ENCODE measurements at places on chromosomes 13 and 19. TPM values are rescaled to one million over a fixed set of nuclear protein-coding genes. Genes with fewer than 3 reads are reported as not detected.

GRCh38 chr19:18776736-18777135, 14.4 kb downstream of the COMP start:
- H3K4me3 ChIP-seq, result no peak overlapping the region
- peak; percentile 57 for DNase-seq
- H3K4me1 ChIP-seq, result peaks cover 14% of the 10 kb centered on the region
- no peaks in the 10 kb centered on the region for H3K36me3 ChIP-seq
- H3K27ac ChIP-seq, result no peak overlapping the region

DNA sequence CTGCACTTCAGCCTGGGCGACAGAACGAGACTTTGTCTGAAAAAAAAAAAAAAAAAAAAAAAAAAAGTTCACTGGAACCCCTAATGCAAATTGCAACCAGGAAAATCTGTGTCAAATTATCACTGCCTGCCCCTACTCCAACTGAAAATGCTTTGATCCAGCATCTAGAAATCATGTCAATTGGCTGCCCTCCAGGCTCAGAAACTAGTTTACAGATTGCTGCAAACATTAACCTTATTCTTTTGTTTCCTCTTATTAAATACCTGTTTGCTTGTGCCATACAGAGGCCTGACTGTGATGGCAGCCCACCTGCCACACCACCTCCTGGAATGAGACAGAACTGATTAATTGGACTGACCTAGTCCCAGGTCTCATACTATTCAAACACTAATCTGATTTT, 18.6 kb upstream of the AKT2 start:
- no peaks in the 10 kb centered on the region for H3K27me3 ChIP-seq
- H3K36me3 ChIP-seq, result no peaks in the 10 kb centered on the region
- H3K4me1 ChIP-seq, result no peaks in the 10 kb centered on the region
- DNase-seq, result no peak
- no peak overlapping the region for H3K27ac ChIP-seq
- no peak overlapping the region for H3K4me3 ChIP-seq

DNA sequence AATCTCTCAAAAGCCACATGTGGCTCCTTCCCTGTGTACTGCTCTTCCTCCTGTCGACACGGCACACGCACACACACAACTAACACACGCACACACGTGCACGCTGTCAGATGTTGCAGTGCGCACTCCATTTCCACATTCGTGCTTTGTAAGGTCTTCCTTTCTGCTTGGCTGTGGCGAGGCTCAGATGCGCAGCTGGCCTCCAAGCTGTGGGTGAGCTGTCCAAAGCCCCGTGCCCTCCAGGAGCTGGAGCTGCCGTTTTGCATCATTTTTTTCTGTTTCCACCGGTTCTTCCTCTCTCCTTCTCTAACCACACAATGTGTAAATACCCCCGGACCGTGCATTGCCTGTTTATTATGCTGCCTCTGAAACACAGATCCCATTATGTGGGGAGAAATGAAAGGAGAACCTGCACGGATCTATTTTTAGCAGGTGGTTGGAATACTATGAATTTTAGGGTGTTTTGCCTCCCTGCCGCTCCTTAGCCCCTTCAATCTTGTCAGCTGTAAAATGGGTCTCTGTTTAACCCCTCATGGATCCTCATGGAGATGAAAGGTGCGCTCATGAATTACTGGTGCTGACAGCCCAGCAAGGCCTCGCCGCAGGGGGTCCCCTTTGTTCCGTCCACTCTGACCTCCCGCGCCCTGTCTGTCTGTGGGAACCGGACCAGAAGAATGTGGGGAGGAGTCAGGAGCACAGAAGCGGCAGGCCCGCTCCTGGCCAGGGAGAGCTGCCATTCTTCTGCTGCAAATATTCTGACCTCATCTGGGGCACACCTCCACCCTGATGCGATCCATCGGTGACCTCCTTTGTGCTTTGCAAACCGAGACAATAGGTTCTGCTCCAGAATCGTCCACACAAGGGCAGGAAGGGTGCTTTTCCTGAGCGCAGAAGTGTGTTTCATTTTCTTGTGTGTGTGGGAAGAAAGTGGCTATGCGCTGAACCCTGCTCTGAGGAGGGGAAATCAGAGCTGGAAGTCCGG, 137.7 kb downstream of the SOX1 start:
- no peaks in the 10 kb centered on the region for H3K27me3 ChIP-seq
- no peak overlapping the region for H3K27ac ChIP-seq
- no peaks in the 10 kb centered on the region for H3K36me3 ChIP-seq
- no peak for DNase-seq
- H3K4me1 ChIP-seq, result no peaks in the 10 kb centered on the region

DNA sequence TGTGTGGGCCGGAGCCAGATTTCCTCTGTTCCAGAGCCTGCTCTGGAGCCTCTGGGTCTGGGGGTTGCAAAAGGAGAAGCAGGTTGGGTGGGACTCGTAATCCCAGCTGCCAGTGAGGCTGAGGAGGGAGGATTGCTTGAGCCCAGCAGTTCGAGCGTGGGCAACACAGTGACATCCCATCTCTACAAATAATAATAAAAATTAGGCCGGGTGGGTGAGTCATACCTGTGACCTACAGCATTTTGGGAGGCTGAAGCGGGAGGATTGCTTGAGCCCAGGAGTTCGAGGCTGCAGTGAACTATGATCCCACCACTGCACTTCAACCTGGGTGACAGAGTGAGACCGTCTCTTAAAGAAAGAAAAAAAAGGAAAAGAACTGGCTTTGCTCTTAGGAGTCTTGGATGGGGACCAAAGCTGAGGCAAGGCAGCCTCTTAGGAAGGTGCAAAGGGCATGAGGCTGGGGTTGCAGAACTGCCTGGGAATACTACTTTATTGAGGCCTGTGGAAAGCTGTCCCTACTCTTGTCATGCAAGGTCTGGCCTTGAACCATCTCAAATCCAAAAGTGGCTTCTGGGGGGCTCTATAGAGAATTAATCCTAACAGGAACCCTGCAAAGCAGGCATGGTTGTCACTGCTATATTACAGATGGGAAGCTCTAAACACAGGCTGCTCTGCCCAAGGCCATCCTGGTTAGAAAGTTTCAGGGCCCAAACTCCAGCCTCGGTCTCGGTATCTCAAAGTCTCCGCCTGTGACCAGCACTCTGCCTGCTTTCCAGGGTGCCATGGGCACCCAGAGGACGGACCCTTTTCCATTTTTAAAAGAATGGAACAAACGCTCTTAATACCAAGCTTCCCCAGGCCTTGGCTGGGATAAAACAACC, 880 bp upstream of the C19orf12 start:
- no peak for DNase-seq
- H3K4me1 ChIP-seq, result peaks cover 6% of the 10 kb centered on the region
- peaks cover 2% of the 10 kb centered on the region for H3K36me3 ChIP-seq
- H3K27ac ChIP-seq, result peak overlapping the region; percentile 93
- no peaks in the 10 kb centered on the region for H3K27me3 ChIP-seq

DNA sequence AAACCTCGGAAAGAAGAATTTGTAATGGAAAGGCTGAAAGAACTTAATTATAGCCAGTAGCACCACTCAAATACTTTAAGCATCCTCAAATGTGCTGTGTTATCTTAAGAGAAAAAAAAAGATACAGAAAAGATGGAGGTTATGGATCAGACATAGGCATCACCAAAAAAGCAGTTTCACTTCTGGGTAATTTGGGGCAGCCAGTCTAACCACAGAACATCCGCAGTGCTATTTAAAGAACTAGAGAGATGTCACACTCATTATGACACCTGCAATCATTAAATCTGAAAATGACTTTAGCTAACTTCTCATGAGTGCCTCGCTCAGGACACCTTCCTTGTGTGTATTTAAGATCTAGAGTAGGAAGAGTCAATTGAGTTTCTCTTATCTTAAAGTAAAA, 211.8 kb downstream of the RBM26 start:
- H3K4me3 ChIP-seq, result no peak overlapping the region
- H3K4me1 ChIP-seq, result no peaks in the 10 kb centered on the region
- H3K27ac ChIP-seq, result no peak overlapping the region
- H3K36me3 ChIP-seq, result no peaks in the 10 kb centered on the region

GRCh38 chr13:109670776-109671175, 115.6 kb downstream of the IRS2 start:
- peaks cover 4% of the 10 kb centered on the region for H3K4me1 ChIP-seq
- no peak for DNase-seq
- H3K27me3 ChIP-seq, result peaks cover 5% of the 10 kb centered on the region
- H3K27ac ChIP-seq, result no peak overlapping the region
- H3K36me3 ChIP-seq, result no peaks in the 10 kb centered on the region

DNA sequence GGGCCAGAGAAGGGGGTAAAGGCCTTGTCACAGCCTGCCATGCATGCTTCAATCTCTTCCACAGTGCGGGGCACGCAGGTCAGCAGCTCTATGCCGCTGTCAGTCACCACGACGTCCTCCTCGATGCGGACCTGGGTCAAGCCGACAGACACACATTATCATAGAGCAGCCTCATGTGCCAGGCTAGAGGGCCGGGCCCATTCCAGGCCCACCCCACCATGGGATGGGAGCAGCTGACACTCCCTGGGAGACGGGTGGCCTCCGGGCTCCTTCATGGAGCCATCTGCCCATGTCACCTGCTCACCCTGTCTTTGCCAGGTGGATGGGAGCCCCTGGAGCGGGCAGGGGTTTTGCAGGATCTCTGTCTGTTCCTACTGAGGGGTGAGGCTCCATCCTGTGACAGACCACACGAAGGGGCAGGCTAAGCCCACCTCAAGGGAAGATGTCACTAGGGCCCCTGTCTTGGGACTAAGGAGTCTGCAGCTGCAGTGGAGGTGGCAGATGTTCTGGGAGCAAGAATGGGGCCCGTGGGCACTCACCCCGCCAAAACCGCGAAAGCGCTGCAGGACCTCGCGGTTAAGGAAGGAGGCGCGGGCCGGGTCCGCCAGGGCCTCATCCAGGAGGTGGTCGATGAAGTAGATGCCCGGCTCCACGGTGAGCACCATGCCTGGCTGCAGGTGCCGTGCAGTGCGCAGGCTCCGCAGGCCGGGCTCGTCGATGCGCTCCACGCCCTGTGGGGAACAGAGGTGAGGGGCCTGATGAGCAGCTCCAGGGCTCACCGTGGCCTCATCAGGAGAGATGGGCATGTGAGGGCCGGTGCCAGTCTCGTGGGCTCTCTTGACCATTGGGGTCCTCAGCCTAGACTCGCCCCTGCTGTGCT, 14.1 kb downstream of the CEBPG start:
- H3K27ac ChIP-seq, result no peak overlapping the region
- H3K36me3 ChIP-seq, result peaks cover 20% of the 10 kb centered on the region
- H3K4me3 ChIP-seq, result no peak overlapping the region
- peaks cover 3% of the 10 kb centered on the region for H3K4me1 ChIP-seq

DNA sequence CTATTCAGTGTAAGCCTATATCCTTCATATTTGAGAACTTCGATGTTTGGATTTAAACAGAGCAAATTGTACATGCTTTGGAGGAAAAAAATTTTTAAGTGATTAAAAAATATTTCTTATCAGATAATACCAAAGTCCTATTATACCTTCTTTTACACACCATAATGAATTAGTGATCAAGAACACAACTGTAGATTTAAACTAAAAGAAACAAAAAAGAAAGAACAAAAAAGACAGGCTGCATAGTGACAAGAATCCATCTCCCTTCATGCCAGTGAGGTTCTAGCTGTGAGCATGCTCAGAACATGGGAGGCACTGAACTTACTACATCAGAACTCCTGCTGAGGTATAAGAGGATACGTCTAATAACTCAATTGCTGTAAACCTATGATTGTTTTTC, at the start of gene RXFP2:
RXFP2 (plus strand) TSS at position 301 of the 400 bp plus-strand sequence; CDS start at position 388, 87 bp downstream.
- no peaks in the 10 kb centered on the region for H3K4me1 ChIP-seq
- H3K27me3 ChIP-seq, result no peaks in the 10 kb centered on the region
- H3K36me3 ChIP-seq, result no peaks in the 10 kb centered on the region
- no peak within 1 kb of the TSS for H3K27ac ChIP-seq
- H3K4me3 ChIP-seq, result no peak within 1 kb of the TSS

- no peaks in the 10 kb centered on the region for H3K36me3 ChIP-seq
- no peak overlapping the region for H3K4me3 ChIP-seq
These were observed 326.0 kb upstream of the SPRY2 start for GRCh38 chr13:80666782-80667552.

- H3K36me3 ChIP-seq, result no peaks in the 10 kb centered on the region
- no peaks in the 10 kb centered on the region for H3K4me1 ChIP-seq
- no peak overlapping the region for H3K4me3 ChIP-seq
These were observed 6.1 kb upstream of the ZNF543 start for GRCh38 chr19:57314146-57314545.

- peak; percentile 72 for DNase-seq
- no peak overlapping the region for H3K27ac ChIP-seq
- H3K27me3 ChIP-seq, result no peaks in the 10 kb centered on the region
- H3K4me1 ChIP-seq, result peaks cover 3% of the 10 kb centered on the region
- H3K36me3 ChIP-seq, result no peaks in the 10 kb centered on the region
- no peak overlapping the region for H3K4me3 ChIP-seq
These were observed 485.5 kb downstream of the DIAPH3 start for GRCh38 chr13:59677966-59678814.

DNA sequence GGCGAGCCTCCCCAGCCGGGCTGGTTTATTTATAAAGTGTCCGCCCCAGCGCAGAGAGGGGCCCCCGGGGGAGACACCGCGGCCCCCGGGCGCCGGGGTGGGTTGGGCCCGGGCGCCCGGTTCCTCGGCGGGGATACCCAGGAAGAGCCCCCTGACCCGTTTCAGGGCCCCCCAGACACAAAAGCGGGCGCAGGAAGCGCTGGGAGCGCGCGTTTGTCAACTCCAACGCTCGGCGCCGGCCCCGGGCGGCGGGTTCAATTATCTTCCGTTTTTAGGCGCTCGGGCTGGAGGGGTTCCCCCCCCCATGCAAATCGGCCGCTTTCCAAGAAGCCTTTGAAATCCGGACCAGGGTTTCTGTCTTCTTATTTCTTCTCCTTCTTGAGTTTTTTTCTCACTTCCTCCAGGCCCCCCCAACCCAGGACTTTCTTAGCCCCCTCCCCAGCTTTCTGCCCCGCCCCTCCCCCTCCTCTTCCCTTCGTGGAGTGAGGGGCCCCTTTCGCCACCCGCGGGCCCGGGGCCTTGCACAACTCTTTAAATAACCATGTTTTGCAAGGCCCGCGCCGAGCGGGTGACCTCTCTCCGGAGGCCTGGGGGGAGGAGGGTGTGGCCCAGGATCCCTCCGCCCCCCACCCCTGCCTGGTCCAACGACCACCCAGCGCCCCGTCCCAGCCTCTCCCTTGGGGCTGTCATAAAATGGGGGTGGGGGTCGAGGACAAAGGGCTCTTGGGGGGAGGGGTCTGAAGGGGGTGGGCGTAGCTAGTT, 935 bp downstream of the ARID3A start:
- peak overlapping the region; percentile 97 for H3K27ac ChIP-seq
- no peaks in the 10 kb centered on the region for H3K27me3 ChIP-seq
- peaks cover 24% of the 10 kb centered on the region for H3K36me3 ChIP-seq
- H3K4me3 ChIP-seq, result peak overlapping the region; percentile 96
- no peak for DNase-seq
- H3K4me1 ChIP-seq, result peaks cover 5% of the 10 kb centered on the region

DNA sequence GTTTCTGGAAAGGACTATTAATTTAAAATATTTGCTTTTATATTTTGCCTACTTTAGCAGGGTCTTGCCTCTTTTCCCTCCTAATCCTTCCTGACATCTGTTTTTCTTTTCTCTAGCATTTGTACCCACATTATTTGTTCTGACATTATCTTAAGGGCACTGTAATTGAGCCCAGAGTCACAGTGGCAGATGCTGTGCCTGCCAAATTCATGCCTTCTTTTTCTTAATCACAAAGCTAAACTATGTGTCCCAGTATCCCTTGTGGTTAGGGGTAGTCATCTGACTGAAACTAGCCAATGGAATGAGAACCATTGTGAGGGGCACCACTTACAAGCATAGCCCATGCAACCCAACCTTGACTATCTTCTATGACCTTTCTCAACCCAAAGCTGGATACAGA, 562.9 kb downstream of the MYO16 start:
- H3K27ac ChIP-seq, result no peak overlapping the region
- H3K27me3 ChIP-seq, result no peaks in the 10 kb centered on the region
- H3K4me3 ChIP-seq, result no peak overlapping the region
- no peaks in the 10 kb centered on the region for H3K36me3 ChIP-seq

LRRC25 gene
- not detected for total RNA-seq

SPART gene
- total RNA-seq, result 110 TPM

KCNJ14 gene
- total RNA-seq, result under 0.01 TPM

ZGLP1 gene
- not detected for total RNA-seq

EVI5L gene
- 15.0 TPM for total RNA-seq

C1QTNF9 gene
- under 0.01 TPM for total RNA-seq

ACP7 gene
- total RNA-seq, result not detected
